Adrenal gland (tissue), 19 donors: ENCODE measurements at places on chromosomes 4 and X. TPM values are rescaled to one million over a fixed set of nuclear protein-coding genes. Genes with fewer than 3 reads are reported as not detected.

The WDR17 gene
- 7.7 TPM for polyA plus RNA-seq

The SLC7A11 gene
- not detected for polyA plus RNA-seq

The ARMCX4 gene
- polyA plus RNA-seq = 19.1 TPM

The APLN gene
- 2.7 TPM for polyA plus RNA-seq

The CFAP47 gene
- polyA plus RNA-seq = 0.48 TPM
